Progenitor cell of endocrine pancreas (in vitro differentiated cells): ENCODE measurements at places on chromosomes 4 and X.

GRCh38 chr4:36304138-36304681 lies 22.8 kb downstream of the DTHD1 start:
- no peaks in the 10 kb centered on the region for H3K27me3 ChIP-seq
- no peaks in the 10 kb centered on the region for H3K36me3 ChIP-seq
- no peak for DNase-seq
- H3K4me3 ChIP-seq = no peak overlapping the region
- H3K4me1 ChIP-seq = no peaks in the 10 kb centered on the region
- H3K27ac ChIP-seq = no peak overlapping the region

- no peak for DNase-seq
- no peaks in the 10 kb centered on the region for H3K27me3 ChIP-seq
- H3K4me1 ChIP-seq = peaks cover 24% of the 10 kb centered on the region
- H3K4me3 ChIP-seq = no peak overlapping the region
- H3K27ac ChIP-seq = no peak overlapping the region
Observed at GRCh38 chr4:139761461-139761860, 95.8 kb downstream of the MGST2 start.

DNA sequence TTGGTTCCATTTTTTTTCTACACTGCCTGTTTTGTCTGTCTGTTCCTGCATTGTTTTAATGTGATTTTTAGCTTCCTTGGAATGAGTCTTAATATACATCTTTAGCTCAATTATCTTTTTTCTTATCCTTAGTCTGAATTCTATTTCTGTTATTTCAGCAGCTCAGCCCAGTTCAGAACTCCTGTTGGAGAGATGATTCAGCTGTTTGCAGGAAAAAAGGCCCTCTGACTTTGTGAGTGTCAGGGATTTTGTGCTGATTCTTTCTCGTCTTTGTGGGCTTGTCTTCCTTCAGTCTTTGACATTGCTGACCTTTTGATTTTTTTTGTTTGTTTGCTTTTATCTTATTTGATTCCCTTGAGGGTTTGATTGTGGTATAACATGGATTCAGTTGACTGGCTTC lies 343.2 kb upstream of the TRAM1L1 start:
- H3K27ac ChIP-seq = no peak overlapping the region
- DNase-seq = no peak
- no peaks in the 10 kb centered on the region for H3K36me3 ChIP-seq
- H3K4me3 ChIP-seq = no peak overlapping the region

DNA sequence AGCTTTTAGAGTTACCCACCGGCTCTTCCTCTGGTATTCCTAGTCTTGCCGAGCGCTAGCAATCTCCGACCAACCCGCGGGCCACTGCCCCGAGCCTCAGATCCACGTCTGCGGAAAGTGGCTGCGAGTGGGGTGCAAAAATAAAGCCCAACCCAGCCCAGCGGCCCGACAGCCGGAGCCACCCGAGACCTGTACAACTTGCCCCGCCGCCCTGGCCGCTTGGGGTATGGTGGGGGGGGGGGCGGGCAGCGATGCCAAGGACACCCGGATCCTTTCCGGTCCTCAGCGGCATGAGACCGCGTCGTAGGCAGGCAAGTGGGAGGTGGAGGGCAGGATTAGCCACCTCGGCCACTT lies 1.6 kb downstream of the SLITRK4 start:
- peaks cover 8% of the 10 kb centered on the region for H3K4me1 ChIP-seq
- peak; percentile 9 for DNase-seq
- peaks cover 7% of the 10 kb centered on the region for H3K36me3 ChIP-seq
- H3K27me3 ChIP-seq = no peaks in the 10 kb centered on the region
- H3K27ac ChIP-seq = no peak overlapping the region

- no peaks in the 10 kb centered on the region for H3K4me1 ChIP-seq
- H3K36me3 ChIP-seq = no peaks in the 10 kb centered on the region
- H3K27ac ChIP-seq = no peak overlapping the region
- no peak overlapping the region for H3K4me3 ChIP-seq
- H3K27me3 ChIP-seq = no peaks in the 10 kb centered on the region
Observed at GRCh38 chr4:162659716-162660115, 495.9 kb upstream of the FSTL5 start.

- no peak for DNase-seq
- peaks cover 9% of the 10 kb centered on the region for H3K36me3 ChIP-seq
- no peak overlapping the region for H3K4me3 ChIP-seq
- peaks cover 2% of the 10 kb centered on the region for H3K4me1 ChIP-seq
- H3K27ac ChIP-seq = no peak overlapping the region
Observed at GRCh38 chr4:151727365-151727764, 33.4 kb downstream of the GATB start.
